Activated CD4-positive, alpha-beta memory T cell treated with anti-CD3 and anti-CD28 coated beads for 36 hours (primary cell): ENCODE measurements at places on chromosomes 3 and 15.
A peak's percentile ranks its signal among the peaks of the same experiment; 100 is the strongest.

GRCh38 chr3:160127308-160127707, 97.9 kb upstream of the C3orf80 start:
- DNase-seq, result no peak

DNA sequence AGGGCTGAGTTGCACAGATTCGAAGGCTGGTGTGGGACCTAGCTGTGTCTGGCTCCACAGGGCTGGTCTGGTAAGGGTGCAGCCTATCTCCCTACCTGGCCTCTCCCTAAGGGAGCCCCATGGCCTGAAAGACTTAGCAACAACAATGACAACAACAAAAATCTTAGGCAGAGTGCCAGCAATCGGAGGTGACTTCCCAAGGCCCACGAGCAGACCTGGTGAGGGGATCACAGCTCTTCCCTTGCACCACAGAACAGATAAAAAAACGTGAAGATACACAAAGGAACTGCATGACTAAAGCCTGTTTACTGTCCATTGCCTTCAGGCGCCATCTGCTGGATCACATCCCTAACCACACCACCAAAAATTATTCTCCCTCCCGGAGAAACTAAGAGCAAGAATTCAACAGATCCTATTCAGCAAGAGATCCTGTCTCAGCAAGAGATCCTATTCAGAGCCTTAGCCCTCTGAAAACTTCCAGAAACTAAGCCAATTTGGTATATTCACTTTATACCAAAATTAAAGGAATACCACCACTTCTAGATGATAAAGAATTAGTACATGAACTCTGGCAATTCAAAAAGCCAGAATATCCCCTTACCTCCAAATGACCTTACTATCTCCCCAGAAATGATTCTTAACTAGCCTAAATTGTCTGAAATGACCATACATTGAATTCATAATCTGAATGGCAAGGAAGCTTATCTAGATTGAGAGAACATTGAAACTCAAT, 24.1 kb upstream of the OR5K4 start:
- DNase-seq, result peak; percentile 53

GRCh38 chr3:16500911-16501310, 12.6 kb downstream of the RFTN1 start:
- no peak for DNase-seq

- no peak for DNase-seq
Measured at GRCh38 chr3:54865316-54865715, 62.5 kb downstream of the LRTM1 start.

DNA sequence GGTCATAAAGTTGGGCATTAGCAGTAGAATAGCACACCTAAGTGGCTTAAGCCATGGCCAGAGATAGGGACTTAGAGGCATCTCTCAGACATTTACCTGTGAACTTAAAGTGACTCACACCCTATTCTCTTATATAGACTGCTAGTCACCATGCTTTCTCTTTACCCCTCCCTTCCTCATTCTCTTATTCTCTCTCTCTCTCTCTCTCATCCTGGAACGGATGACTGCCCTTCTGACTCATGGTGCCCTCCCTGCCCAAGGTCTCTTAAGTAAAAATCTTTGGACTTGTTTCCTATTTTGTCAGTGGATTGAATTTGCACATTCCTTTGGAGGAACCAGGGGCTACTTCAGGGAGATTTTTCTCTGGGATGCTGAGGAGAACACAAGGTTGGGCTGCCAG, 58.8 kb downstream of the NPAP1 start:
- DNase-seq, result no peak

DNA sequence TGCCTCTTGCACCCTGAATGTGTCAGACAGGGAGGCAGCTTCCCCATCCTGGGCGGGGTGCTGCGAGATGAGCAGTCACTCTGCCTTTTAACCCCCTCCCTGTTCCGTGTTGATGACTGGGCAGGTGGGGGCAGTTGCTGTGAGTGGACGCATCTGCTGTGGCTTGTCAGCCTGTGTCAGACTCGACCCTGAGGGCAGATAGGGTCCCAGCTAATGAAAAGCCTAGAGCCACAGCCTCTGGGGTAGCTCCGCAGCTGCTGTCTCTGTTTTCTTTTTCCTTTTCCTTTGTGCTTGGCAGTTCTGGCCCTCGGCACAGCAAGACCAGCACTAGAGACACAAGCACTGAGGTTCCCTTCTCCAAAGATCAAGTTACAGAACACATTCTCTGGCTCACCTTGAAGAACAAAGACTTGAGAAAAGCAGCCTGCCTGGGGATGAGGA, 43.0 kb upstream of the GLCE start:
- no peak for DNase-seq

DNA sequence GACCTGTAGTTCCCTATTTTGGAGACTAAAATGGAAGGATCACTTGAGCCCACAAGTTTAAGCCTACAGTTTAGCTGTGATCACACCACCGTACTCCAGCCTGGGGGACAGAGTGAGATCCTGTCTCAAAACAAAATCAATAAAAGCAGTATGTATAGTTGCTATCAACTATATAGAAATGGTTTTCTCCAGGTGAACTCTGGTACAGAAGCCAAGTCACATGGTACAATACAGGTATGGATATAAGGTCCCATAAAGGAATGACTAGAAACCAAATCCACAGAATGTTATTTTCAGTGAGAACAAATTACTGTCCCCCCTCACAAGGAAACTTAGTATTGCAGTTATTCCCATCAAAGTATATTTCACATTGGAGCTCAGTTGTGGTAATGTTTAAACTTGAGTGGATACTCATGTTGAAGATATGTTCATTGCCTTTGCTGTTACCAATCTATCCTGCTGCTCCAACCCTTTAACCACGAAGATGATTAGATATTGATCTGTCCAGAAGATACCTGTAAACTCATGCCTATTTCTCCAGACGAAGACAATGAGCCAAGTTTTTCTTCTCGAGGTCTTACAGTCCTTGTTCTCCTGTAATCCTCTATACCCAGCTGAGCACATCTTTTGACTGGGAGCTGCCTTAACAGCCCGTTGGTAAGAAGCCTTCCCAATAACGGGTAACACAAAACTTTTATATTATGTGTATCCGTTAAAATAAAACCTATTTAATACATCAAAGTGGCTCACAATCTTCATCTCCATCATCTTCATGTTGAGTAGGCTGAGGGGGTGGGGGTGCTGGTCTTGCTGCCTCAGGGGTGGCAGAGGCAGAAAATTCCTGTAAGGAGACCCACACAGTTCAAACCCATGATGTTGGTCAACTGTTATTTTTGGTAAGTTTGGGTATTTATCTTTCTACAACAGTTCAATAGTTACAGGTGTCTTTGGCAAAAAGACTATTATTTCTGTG, 24.6 kb downstream of the TRA2B start:
- no peak for DNase-seq

- DNase-seq, result peak; percentile 89
Measured at GRCh38 chr3:129893581-129894070, at the start of gene TMCC1. TSS of gene TMCC1 (minus strand) at chr3:129893711.

GRCh38 chr15:88603885-88604284, 17.3 kb upstream of the AEN start:
- no peak for DNase-seq

GRCh38 chr3:65671004-65671403, 367.7 kb downstream of the MAGI1 start:
- DNase-seq, result no peak

DNA sequence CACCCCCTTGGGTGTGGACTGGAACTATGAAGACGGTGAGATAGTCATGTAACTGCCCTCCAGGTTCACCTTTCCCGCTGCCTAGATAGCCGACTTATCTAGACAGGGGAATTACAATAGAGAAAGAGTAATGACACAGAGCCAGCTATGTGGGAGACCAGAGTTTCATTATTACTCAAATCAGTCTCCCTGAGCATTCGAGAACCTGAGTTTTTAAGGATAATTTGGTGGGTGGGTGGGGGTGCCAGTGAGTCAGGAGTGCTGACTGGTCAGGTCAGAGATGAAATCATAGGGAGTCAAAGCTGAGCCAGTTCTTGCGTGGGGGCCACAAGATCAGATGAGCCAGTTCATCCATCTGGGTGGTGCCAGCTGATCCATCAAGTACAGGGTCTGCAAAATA, 19.7 kb upstream of the DNAJC19 start:
- DNase-seq, result peak; percentile 69

GRCh38 chr15:70830615-70831014, 23.3 kb downstream of the LARP6 start:
- no peak for DNase-seq

DNA sequence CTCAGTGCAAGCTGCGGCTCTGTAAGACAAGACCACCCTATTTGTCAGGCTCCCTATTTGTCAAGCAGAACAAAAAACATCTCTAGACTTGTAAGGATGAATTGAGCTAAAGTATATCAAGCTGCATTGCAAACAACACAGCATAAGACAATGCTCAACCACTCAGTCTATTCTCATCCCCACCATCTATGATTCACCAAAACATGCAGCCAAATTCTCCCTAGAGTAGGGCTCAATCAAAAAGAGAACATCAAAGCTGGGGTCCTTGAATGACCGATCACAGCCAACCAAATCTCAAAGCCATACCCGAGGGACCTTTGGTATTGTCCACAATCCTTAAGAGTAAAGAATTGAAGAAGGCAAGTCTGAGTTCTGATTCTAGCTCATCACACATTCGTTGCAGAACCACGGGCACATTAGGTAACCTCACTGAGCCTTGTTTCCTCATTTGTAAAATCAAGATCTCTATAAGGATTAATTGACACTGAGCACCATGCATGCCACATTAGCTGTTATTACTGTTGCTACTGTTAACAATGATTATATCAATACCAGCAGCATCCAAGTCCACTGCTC, 31.2 kb downstream of the RFTN1 start:
- no peak for DNase-seq

DNA sequence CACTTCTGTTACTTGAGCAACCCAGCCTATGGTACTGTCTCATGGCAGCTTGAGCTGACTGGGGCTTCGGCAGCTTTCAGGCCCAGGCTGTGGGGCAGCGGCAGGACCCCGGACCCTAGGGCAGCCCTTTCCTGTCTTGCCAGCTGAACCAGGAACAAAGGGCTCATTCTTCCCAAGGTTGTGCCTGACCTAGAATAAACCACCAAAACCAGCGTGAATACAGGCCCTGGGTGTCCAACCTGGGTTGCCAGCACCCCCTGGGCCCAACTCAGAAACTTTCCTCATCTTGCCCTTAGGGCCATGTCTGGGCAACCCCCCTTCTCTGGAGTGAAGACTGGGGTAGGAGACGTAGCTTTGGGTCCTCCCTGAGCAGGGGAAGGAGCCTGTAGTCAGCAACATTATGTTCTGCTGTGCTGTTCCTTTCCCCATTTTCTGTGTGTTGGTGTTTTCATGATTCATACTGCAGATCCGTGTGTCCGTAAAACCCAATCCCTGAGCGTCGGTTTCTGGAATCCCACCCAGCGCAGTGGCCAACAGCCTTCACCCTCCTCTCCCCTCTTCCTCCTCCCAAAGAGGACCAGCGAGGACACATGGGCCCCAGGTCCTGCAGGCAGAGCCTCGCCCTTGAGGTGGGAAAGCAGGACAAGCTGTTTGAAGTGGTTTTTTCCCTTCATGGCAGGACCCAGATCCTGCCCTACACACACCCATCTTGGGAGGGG, 33.5 kb downstream of the TKT start:
- DNase-seq, result no peak

- no peak for DNase-seq
Measured at GRCh38 chr3:18070944-18071343, 328.5 kb upstream of the TBC1D5 start.

DNA sequence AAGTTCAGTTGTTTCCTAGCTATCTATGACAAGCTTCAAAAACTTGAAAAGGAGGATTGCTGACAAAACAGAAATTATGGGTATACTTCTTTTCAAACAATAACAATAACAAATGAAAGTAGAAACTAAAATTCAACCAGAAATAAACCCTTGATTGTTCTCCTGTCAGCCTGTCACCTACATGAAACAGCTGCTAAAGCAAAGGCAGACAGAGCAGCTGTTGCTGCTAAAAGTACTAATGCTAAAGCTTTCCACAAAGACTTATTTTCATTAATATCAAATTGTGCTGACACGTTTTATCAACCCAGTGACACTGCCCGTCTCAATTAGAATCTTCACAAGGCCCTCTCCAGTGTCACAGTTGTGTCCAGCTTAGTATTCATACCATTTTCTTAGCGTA, 533.2 kb upstream of the GBE1 start:
- no peak for DNase-seq

GRCh38 chr15:55279746-55280351, 9.8 kb downstream of the RAB27A start:
- peak; percentile 78 for DNase-seq

- DNase-seq, result no peak
Measured at GRCh38 chr3:149968216-149968615, 2.5 kb downstream of the PFN2 start.
